ENCODE measurements at places on chromosomes 7 and 10.
A peak's percentile ranks its signal among the peaks of the same experiment; 100 is the strongest.

GRCh38 chr7:144439717-144440205 is 36.3 kb upstream of the NOBOX start:
- no peak for DNase-seq

- DNase-seq = no peak
Observed at GRCh38 chr7:64636386-64636785, 29.5 kb upstream of the ZNF107 start.

DNA sequence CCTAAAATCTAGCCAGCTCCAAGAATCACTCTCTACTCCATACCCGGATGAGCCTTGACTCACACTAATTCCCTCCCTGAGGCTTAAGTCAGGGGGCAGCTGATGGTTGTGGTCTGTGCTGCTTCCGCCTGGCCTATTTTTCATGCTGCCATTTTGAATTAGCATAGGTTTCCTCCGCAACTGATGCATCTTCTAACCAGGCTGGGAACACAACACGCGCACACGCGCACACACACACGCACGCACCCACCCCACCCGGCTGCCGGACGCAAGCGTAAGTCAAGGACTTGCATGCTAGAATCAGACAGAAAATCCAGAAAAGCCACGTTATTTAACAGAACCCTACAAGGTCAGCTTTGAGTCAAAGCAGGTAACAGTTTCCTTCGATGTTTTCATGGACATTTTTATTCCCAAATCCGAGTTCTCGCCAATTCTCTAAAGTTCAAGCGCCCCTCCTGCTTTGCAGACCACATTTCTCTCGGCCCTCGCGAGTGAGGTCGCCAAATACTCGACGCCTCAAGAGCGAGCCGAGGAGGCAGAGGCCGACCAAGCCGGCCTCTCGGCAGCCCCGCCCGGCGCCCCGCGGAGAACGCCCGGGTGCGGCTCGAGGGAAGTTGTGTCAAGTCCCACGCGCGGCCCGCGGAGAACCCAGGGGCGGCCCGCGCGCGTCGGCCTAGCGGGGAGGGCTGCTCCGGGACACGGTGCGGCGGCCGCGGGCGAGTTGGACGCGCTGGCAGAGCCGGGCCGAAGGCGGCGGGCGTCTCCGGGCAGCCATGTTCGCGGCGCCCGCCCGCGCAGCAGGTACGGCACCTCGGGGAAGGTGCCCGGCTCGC is 961 bp downstream of the SCRN1 start:
- DNase-seq = peak; percentile 49

- DNase-seq = no peak
Observed at GRCh38 chr10:71804077-71804476, 30.8 kb upstream of the VSIR start.

- no peak for DNase-seq
Observed at GRCh38 chr10:110528224-110528996, 30.7 kb downstream of the DUSP5 start.

DNA sequence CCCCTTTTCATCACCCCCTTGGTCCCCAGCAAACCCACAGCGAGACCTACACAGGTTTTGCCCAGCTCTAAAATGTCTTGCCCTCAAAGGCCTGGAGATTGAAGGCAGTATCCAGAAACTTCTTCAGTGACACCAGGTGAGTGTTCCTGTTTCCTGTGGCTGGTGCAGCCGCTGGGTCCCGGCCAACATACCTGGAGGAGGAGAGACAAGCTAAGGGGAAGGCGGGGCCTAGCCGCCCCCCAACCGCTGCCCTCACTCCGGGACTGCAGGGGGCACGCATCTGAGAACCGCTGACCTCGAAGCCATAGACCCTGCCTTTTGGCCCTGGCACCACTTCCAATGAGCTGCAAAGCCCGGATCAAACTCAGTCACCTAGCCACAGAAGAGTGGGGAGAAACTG is 27.0 kb downstream of the OGDHL start:
- DNase-seq = no peak

Data from GM19239 (cell line).